ENCODE measurements at places on chromosomes 1 and 21.
A peak's percentile ranks its signal among the peaks of the same experiment; 100 is the strongest.

- H3K27ac ChIP-seq: no peak overlapping the region
- H3K27me3 ChIP-seq: no peaks in the 10 kb centered on the region
- no peak for DNase-seq
- no peaks in the 10 kb centered on the region for H3K36me3 ChIP-seq
Measured at GRCh38 chr1:60483509-60483908, 409.9 kb upstream of the C1orf87 start.

DNA sequence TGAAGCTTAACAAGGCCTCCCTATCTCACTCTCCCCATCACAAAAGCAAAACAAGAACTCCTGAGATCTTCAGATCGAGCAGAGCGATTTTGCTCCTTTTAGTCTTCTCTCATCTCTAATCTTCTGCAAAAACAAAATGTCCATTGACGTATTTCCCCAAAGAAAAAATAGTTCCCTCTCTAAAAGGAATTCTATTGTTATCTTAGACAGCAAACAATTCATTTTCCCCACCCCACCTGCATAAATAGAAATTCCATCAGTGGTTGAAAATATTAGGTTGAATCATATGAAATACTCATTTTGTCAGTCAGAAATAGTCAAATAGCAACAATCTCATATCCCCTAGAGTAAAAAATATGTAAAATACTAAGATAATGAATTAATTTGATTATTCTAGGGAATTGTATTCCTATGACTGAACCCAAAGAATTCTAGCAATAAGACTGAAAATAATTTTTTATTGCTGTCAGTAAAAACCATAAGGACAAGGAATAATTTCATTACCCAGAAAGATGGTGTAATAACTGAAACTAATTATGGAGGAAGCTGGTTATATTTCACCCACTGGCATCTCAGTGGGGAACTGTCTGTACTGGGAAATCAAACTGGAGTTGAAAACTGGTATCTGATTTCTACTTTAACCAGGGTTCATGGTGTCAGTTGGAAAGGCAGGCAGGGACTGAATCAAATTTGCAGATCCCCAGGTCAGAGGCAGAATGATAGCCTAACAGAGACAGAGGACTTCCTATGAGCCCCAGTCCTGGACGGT lies 51.3 kb downstream of the RHOU start:
- H3K4me1 ChIP-seq: no peaks in the 10 kb centered on the region
- H3K4me3 ChIP-seq: no peak overlapping the region
- no peak for DNase-seq
- H3K27ac ChIP-seq: no peak overlapping the region
- H3K36me3 ChIP-seq: no peaks in the 10 kb centered on the region

- DNase-seq: no peak
- no peaks in the 10 kb centered on the region for H3K27me3 ChIP-seq
- H3K4me3 ChIP-seq: no peak overlapping the region
- no peak overlapping the region for H3K27ac ChIP-seq
Measured at GRCh38 chr1:168783458-168784210, 54.6 kb upstream of the DPT start.

DNA sequence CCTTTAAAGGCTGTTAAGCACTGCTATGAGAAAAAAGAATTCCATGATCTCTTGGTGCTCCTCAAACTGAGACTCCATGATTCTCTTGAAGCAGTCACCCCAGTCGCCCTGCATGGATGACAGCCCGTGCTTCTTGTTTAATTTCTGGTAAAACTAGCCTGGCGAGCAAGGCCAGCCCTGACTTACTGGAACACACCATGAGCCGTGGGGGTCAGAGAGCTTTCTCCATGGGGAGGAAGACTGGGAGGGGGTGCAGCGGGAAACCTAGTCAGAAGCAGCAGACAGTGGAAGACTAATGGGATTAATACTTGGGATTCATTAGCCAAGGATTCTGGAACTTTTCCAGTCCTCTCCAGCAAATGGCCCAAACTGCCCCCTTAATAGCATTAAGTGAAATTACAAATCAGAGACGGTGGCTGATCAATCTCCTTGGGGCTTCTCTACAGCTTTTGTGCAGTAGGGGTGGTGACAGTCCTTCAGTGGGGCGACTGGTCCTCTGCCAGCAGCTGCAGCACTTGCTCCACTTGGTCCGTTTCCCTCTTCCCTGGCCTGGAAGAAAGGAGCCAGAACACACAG lies 57.2 kb upstream of the LRRN2 start:
- peaks cover 3% of the 10 kb centered on the region for H3K4me1 ChIP-seq

DNA sequence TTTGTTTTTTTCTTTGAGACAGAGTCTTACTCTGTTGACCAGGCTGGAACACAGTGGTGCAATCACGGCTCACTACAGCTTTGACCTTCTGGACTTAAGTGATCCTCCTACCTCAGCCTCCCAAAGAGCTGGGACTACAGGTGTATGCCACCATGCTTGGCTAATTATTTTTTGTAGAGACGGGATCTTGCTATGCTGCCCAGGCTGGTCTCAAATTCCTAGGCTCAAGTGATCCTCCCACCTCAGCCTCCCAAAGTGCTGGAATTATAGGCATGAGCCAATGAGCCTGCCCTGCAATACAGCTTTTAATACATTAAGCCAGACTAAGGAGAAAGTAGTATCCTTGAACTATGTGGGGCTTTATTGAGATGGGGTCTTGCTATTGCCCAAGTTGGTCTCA lies 16.6 kb upstream of the EXOSC10 start:
- H3K4me1 ChIP-seq: no peaks in the 10 kb centered on the region
- peaks cover 12% of the 10 kb centered on the region for H3K36me3 ChIP-seq
- H3K27ac ChIP-seq: no peak overlapping the region
- H3K27me3 ChIP-seq: no peaks in the 10 kb centered on the region

DNA sequence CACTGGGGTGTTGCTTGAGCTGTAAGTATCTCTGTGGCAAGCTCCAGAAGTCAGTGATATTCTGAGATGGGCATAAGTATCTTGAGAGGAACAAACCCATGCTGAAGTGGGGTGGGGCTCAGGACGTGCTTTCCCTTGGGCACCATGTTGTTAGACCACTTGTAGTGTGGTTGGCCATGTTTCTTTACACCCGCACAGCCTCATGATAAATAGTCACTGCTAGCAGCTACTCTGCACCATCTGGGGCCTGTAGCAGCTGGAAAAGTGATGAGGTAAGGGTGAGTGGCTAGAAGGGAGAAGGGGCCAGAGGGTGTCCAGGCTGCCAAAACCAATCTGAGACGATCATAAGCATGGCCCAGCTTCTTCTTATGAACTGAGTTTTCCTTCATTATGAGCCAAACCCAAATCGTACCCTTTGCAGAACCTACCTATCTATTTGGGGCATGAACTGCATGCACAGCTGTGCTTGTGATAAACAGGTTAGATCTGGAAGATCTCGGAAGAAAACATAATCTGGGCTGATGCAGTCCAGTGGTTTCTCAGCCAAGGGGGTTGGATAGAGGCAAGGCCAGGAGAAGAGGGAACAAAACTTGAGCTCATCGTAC lies 91.9 kb upstream of the IRF2BP2 start:
- DNase-seq: no peak
- H3K27ac ChIP-seq: no peak overlapping the region
- no peak overlapping the region for H3K4me3 ChIP-seq
- H3K36me3 ChIP-seq: no peaks in the 10 kb centered on the region

DNA sequence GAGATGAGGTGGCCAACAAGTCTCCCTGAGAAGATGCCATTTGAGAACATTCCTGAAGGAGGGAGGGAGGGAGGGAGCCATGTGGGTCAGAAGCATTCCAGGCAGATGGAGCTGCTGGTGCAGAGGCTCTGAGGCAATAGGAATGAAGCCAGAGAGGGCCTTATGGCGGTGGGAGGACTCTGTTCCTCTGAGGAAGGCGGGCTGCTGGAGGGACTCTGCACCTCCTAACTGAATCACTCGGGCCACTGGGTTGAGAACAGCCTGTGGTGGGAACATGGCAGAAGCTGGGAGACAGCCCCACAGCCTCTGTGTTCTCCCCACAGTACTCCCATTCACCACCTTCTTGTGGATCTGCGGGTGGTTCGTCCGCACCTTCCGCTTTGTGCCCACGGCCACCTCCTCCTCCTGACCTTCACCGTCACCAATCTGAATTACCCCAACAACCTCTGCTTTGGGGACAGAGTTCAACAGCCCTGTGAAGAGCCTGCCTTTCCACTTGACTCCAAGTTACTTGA lies 2.4 kb upstream of the TMEM125 start:
- no peaks in the 10 kb centered on the region for H3K36me3 ChIP-seq
- H3K4me1 ChIP-seq: peaks cover 2% of the 10 kb centered on the region
- no peaks in the 10 kb centered on the region for H3K27me3 ChIP-seq
- no peak overlapping the region for H3K4me3 ChIP-seq
- no peak overlapping the region for H3K27ac ChIP-seq

DNA sequence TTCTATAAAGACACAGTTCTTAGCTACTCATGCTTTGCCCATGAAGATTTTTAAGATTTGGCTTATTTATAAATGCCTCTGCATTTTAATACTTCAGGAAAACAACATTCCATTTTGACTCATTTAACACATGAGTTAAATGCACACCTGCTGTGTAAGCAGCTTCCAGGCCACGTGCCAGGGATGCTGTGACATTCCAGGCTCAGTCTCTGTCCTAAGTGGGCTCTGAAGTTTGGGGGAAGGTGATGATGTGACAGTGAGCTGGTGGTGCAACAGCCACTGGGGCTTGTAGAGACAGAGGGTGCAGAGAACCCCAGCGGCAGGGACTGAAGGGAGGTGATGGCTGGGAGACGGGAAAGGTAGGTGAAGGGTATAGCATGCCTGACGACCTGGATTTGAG lies 40.7 kb downstream of the HHAT start:
- DNase-seq: peak; percentile 90
- H3K27me3 ChIP-seq: no peaks in the 10 kb centered on the region
- H3K27ac ChIP-seq: no peak overlapping the region
- H3K36me3 ChIP-seq: no peaks in the 10 kb centered on the region
- H3K4me3 ChIP-seq: no peak overlapping the region

GRCh38 chr1:160768295-160768657 lies 27.7 kb upstream of the LY9 start:
- H3K4me3 ChIP-seq: no peak overlapping the region
- DNase-seq: peak; percentile 73
- H3K36me3 ChIP-seq: no peaks in the 10 kb centered on the region
- no peak overlapping the region for H3K27ac ChIP-seq
- peaks cover 4% of the 10 kb centered on the region for H3K4me1 ChIP-seq
- no peaks in the 10 kb centered on the region for H3K27me3 ChIP-seq

- no peak overlapping the region for H3K4me3 ChIP-seq
- DNase-seq: no peak
- H3K4me1 ChIP-seq: no peaks in the 10 kb centered on the region
- H3K27ac ChIP-seq: no peak overlapping the region
- no peaks in the 10 kb centered on the region for H3K27me3 ChIP-seq
Measured at GRCh38 chr1:43442756-43443155, 11.0 kb downstream of the HYI start.
